ENCODE measurements at places on chromosomes 12 and 14.
A peak's percentile ranks its signal among the peaks of the same experiment; 100 is the strongest.

DNA sequence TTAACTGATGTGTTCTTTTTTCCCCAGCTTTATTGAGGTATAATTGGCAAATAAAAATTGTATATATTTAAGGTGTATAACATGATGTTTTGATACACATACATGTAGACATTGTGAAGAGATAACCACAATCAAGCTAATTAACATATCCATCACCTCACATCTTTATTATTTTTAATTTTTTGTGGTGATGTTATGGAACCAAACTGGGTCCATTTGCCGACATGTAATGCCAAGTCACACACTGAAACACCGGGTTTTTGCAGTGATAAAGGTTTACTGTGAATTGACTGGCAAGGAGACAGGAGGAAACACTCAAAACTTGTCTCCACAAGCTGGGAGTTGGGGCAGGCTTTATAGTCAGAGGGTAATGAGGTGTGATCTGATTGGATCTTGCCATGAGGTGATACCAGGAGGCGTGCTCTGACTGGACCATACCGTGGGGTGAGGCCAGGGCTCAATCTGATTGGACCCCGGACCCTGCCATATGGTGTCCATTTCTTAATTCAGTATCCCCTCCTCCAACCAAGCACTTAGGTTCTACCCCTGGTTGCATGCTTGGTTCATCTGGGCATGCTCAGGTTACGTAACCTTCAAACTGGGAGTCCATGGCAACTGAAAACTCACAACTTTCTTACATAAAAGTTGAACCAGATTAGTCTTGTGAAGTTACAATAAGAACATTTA, 11.8 kb upstream of the WSCD2 start:
- DNase-seq: no peak

DNA sequence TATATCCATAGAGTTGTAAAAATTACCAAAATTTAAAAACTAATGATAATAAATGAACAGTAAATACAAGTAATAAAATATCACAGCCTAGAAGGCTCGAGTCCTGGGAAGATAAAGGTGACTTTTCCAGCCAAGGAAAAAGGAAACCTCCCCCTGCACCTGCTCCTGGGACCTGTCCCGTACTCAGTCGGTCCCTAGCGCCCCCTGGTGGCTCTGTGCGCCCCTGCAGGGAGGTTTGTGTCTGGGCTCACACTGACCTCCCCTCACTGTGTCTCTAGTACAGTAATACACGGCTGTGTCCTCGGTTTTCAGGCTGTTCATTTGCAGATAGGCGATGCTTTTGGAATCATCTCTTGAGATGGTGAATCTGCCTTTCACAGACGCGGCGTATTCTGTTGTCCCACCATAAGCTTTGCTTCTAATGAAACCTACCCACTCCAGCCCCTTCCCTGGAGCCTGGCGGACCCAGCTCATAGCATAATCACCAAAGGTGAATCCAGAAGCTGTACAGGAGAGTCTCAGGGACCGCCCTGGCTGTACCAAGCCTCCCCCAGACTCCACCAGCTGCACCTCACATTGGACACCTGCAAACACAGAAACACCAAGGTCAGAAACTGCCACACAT, 1030.4 kb downstream of the TMEM121 start:
- peak; percentile 76 for DNase-seq

DNA sequence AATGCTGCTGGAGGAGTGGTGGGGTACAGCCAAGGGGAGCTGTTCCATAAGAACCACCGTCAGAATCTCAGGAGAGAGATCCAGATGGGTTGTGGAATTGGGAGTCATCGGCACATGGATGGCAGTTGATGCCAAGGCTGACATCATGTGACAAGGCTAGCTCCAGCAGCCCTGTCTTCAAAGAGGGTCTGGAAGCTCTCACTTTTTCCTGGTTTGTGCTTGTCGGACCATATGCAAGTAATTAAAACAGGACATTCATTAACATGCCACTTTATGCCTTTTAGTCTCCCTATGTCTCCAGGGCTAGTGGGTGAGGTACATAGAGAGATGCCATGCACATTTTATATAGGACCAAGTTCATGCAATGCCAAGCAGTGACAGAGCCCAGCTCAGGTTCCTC, 211.8 kb downstream of the CRADD start:
- no peak for DNase-seq

- DNase-seq: no peak
These were observed 22.9 kb upstream of the BCDIN3D start for GRCh38 chr12:49865782-49866135.

GRCh38 chr14:61125867-61126572, 145.0 kb downstream of the SLC38A6 start:
- DNase-seq: no peak

DNA sequence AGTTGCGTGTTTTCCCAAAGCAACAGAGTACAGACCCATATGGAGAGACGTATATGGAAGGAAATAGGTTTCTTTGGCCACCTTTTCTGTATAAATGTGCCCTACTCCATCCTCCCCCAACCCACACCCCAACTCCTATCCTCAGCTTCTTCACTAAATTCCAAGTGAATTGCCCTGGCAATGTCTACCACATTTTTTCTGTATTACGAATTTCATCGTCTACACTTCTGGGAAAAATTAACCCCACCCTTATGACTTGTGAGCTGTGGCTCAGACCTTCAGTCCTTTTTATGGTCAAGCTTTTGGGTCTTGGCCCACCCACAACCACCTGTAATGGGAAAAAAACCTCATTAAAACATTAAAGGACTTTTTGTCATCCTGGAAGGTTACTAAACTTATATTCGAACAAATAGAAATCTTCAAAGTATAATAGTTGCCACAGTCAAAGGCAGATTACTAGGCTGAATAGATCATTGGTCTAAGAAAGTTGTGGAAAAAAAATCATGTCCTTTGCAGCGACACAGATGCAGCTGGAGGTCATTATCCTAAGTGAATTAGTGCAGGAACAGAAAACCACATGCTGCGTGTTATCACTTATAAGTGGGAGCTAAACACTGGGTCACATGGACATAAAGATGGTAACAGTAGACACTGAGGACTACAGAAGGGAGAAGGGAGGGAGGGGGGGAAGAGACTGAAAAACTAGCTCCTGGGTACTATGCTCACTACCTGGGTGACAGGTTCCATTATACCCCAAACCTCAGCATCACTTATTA, 15.7 kb upstream of the NFKBIA start:
- DNase-seq: no peak

- DNase-seq: no peak
These were observed 29.0 kb downstream of the SCYL2 start for GRCh38 chr12:100295764-100296555.

DNA sequence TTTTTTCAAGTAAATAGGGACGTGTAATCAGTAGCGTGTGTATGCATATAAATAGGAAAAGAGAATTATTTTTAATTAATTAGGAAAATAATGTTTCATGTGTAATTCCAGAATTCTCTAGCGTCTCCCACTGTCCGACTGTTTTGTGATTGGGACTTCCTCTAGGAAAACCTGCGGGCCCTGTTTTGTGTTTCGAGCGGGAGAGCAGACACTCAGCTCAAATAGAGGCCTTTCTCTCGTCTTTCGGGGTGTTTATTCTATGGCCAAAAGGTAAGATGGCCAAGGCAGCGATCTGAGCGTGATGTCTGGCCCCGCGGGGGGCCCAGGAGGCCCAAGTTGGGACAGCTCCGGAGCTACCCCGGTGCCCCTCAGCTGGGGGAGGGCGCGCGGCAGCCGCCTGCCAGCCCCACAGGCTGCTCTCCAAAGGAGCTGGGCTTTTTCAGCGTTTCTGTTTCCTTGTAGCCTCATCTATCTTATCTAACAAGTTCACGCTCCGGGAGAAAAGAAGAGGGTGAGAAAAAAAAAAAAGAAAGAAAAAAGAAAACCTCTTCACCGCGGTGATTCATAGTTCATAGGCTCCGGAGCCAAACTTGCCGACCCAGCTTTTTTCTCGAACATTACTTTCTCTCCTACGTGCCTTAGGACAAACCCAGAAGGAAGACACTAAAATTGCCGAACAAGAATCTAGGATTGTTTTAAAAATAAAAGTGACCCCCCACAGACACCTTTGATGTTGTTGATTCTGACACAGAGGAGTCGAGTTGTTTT, 7.5 kb upstream of the FOXG1 start:
- no peak for DNase-seq

DNA sequence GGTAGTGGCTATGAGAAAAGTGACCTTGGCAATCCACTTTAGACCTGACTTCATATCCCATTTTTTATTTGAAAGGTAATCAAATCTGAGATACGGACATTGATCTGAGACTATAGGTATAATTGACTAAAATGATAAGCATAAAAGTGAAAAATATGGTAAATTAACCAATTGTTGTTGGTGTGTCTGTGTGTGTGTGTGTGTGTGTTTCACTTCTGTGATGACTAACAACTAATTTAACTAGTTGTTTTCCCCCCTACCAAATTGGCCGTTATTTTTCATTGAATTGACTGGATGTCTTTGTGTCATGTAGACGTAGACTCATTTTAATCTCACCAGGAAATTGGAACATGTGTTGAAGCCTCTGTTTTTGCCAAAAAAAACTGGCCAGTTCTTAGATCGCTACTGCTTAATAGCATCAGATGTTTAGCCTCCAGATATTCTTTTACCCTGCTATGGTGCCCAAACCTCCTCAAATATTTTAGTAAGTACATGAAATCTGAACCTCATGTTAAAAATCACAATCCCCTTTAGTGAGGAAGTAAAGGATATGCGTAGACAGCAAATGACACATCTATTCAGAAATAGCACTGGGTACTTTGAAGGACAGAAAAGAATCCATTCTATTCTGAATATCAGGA, 395.0 kb downstream of the EGLN3 start:
- DNase-seq: no peak

DNA sequence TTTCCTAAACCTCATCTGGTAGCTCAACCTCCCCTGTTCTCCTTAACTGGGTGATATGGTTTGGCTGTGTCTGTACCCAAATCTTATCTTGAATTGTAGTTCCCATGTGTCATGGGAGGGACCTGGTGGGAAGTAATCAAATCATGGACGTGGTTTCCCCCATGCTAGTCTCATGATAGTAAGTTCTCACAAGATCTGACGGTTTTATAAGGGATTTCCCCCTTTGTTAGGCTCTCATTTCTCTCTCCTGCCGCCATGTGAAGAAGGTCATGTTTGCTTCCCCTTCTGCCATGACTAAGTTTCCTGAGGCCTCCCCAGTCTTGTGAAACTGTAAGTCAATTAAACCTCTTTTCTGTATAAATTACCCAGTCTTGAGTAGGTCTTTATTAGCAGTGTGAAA, 19.5 kb downstream of the COX16 start:
- no peak for DNase-seq

DNA sequence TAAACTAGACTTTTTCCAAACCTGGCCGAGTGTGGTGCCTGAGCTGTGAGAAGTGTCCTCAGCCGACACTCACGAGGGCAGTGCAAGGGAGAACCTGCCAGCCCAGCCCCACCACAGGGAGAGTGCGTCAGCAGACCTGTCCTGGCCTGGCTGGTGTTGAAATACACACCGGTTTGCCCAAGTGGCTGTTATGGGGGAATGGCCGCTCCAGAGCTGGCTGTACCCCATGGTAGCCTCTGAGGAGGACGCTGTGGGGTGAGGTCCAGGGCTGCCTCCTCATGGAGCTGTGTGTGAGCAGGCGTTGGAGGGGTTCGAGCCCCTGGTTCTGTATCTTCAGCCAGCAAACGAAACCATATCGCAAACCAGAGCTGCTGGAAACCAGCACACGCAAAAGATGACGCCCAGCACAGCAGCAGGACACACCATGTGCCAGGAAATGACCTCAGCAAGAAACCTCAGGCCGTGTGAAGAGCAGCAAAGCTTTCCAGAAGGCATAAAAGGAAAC, 9.4 kb downstream of the ANKRD9 start:
- DNase-seq: no peak

DNA sequence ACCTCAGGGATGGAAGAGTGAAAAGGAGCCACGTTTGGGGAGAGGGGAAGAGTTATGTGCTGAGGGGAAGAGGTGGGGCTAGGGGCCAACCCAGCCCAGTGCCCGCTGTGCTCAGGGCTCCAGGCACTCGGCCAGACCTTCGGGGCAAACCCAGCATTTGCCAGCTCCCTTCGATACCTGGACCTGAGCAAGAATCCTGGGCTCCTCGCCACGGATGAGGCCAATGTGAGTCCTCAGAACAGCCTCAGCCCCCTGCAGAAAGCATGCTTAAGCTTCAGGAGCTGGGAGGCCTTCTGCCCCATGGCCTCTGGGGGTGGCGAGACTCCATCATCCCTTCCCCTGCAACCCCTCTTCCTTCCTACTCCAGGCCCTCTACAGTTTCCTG, 5.0 kb downstream of the CARMIL3 start:
- no peak for DNase-seq

- DNase-seq: no peak
These were observed 390.1 kb downstream of the NAV3 start for GRCh38 chr12:78220811-78221210.

DNA sequence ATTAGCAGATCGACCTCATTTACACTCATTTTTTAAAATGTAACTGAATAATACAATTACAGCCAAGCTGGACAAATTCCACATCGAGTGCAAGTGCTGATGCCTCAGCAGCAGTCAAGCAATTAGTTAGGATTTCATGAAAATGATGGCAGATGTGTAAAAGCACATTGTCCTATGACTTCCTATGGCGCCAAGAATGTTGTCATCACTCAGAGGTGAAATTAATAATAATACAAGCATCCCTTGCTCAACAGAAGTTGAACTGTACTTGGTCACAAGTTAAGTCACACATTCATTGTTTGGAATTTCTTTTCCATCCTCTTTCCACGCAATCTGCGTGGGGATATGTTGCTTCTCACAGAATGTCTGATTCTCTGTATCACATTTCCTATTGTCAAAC, 117.3 kb downstream of the GTF2A1 start:
- no peak for DNase-seq

GRCh38 chr14:64702493-64703394, 1.5 kb upstream of the PLEKHG3 start:
- no peak for DNase-seq

- DNase-seq: no peak
These were observed 1.7 kb upstream of the HOXC9 start for GRCh38 chr12:53998110-53998899.

DNA sequence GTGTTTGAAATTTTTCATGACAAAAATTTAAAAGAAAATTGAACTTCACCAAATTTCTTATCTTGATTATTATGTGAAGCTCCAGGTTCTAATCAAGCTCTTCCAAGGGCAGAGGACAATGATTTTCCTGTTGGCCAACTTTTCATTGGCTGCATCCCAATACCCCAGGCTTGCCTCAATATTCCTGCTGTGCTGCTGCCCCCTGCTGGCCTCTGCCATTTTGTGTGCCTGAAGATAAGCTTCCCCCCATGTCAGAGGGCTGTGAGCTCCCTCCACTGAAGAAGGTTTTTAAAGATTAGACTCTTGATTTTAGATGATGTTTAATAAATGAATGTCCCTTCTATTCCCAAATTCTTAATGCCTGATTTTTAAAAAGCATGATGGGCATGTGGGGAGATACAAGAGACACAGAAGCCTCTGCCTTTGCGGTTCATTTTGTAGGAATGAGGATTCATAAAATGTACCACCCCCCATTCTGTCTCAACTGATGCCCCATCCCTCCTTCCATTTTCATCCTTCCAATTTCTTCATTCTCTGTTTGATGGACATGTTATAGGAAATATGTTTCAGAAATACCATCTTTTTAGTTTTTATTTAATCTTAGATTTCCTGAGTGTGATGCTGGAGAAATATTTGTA, 76.7 kb upstream of the RGS6 start:
- peak; percentile 46 for DNase-seq

Measured in stimulated activated CD4-positive, alpha-beta T cell treated with anti-CD3 and anti-CD28 coated beads, Interleukin-1b, Interleukin-23, amount 100 ng/mL, for 48 hours (primary cell).